ENCODE measurements at places on chromosomes 6 and 20.

- DNase-seq = no peak
Measured at GRCh38 chr6:25280344-25281074, 1.3 kb downstream of the CARMIL1 start.

GRCh38 chr6:158311193-158311592, 1.1 kb upstream of the TULP4 start:
- no peak for DNase-seq

DNA sequence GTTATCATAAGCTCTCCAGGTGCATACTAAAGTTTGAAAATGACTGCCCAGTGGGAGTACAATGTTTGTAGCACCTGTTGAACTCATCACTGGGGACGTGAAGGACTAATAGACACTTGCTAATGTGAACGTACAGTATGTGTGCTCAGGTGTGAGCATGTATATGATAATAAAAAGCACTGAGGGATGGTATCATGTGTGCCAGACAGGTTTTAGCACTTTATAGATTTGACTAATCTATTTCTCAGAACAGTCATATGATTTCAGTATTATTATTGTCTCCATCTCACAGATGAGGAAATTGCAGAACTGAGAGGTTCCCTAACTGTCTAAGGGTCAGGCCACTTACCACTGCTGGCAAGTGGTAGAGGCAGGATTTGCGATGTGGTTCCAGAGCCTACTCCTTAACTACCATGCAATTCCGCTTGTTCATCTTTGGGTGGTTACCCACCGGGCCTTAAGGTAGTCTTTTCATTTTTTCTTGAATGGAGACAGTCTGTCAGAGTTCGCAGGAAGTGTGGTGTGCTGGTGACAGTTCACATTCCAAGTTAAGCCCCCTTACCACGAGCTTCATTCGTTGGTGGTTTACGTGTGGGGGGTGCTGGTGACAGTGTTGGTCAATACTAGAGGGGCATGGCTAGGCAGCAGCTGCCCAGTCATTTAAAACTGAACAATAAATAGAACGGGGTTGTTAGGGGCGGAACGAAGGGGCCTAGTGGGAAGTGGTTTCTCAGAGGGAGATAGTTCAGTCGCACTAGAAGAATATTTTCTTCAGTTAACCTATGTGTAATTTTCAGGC, 46.8 kb downstream of the RREB1 start:
- no peak for DNase-seq

- peak; percentile 23 for DNase-seq
Measured at GRCh38 chr6:73652637-73653570, 888 bp downstream of the SLC17A5 start.

- DNase-seq = no peak
Measured at GRCh38 chr20:32534661-32535240, 50.4 kb downstream of the NOL4L start.
